ENCODE measurements at places on chromosomes 5 and 9.

DNA sequence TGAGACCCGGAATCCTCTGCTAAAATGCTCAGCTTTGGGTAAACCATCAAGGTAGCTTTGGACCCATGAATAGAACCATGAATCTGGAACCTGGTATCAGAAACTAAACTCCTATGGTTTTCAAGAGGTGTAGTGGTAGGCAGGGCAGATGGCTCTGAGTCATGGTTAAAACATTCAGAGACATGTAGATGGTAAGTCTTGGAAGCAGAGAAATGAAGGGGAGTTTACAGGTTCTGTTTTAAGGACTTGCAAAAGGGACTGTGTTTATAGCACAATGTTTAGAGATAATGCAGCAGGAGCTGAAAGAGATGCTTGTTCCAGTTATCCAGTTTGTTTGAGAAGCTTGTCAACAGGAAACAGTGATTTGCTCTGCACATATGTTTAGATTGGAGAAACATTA, 36.0 kb upstream of the FBN2 start:
- no peak for DNase-seq

- DNase-seq = no peak
These were observed 223.8 kb downstream of the TLE1 start for GRCh38 chr9:81465468-81466011.

DNA sequence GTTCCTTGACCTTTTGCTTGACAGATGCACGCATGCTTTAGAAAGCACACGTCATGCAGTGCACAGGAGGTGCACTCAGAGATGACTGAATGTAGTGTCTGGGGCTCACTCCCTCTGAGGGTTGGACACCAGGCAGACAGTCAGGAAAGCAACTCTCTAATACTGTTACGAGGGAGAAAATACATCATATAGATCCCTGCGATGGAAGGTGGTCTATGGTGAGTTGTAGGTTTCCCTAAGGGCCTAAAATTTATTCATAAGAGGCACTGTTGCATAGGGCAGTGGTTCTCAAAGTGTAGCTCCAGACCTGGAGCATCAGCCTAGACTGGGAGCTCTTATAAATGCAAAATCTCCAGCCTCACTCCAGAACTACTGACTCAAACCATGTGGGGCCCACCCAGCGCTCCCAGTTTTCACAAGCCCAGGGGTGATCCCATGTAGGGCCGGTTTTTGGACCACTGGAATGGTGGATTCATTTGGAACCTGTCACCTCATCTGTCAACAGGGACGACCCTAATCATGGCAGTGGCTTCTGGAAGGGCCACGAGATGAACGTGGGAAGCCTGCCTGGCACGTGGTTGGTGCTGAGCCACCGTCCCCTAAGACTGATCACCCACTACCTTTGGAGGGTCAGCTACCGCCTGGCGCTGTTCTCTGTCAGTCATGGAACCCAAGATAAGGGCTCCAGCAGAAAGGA, 16.8 kb upstream of the PHF19 start:
- DNase-seq = peak; percentile 38

DNA sequence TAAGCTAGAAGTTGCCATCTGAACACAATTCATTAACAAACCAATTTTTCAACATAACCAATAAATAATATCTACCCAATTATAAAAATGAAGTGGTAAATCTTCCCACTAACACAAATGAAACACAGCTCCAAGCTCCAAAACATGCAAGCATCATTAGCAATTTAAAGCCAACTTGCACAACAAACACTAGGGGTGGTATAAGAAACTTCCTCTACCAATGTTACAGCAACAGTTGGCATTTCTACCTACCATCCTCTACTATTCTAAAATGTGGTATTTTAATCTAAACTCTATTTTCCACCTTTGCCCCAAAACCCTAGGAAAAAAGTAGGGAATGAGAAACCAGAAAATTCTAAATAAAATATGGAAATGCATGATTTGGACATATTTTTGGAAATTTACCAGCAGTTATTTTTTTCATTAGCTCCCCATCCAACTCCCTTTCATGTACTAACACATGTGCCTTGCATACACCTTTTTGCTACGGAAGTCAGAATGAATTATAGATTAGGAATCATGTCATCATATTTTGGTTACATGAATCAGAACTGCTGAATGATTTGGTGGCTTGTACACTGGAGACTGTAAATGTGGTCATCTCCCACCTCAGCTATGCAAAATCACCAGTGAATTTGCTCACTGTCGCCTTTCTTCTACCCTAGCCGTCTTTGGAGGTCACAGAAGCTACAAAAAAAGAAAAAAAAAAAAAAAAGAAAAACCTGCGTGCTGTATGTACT, 4.1 kb downstream of the NR6A1 start:
- DNase-seq = no peak

DNA sequence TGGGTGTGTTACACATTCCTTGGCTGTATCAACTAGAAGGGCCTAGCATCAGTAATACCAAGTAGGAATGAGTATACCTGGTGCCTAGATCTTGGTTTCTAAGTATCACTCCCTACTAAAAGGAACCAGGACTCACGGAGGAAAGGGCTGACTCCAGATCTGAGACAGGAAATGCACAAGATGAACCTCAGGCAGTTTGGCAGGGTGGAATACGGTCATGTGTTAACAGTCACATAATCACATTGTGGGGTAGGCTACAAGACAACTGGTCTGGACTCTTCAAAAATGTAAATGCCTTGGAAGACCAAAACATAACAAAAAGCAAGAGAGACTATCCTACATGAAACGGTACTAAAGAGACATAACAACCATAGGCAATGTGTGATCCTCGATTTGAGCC, 158.8 kb downstream of the CRB2 start:
- DNase-seq = no peak

DNA sequence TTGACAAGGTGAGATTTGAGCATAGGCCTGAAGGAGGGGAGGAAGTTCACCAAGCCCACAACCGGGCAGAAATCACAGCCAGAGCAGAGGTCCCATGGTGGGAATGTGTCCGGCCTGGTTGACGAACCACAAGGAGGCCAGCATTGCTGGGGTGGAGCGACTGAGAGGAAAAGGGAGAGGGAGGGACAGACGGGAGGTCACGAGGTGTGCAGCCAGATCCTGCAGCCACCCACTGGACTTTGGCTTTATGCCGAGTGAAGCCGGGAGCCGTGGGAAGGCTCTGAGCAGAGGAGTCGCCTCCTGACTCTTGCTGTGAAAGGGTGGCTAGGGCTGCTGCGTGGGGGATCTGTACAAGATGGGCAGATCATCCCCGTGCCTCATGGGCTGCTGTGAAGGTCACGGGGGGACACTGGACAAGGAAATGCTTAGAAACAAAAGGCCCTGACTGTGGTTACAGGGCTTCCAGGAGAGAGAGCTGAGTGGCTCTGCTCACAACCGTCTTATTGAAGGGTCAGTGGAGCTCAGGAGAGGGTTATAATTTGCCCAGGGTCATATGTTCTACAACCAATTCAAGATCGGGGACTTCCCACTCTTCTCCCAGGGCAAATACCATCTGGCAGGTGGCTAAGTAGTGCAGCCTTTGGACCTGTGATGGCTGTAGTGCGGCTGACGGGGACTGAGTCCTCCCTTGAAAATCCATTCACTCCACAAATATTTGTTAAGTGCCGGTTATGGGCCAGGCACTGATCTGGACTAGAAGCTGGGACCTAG, 15.6 kb upstream of the CD74 start:
- DNase-seq = peak; percentile 3

- DNase-seq = no peak
These were observed 229.3 kb downstream of the RFX3 start for GRCh38 chr9:3296536-3296935.

- DNase-seq = no peak
These were observed 1035.5 kb upstream of the WWC1 start for GRCh38 chr5:167255926-167256325.

Data from skeletal muscle cell (primary cell).